Thoracic aorta endothelial cell (primary cell): ENCODE measurements at places on chromosomes 16 and 17. TPM values are rescaled to one million over a fixed set of nuclear protein-coding genes. Genes with fewer than 3 reads are reported as not detected.

Gene PSMC3IP
- total RNA-seq: 11.0 and 14.5 TPM in 2 replicates

Gene WNT9B
- not detected in 2 replicates for total RNA-seq

Gene CHAD
- total RNA-seq: not detected in 2 replicates

Gene C16orf96
- total RNA-seq: 0.07 TPM in 1 of 2 replicates, not detected in the other

Gene TMC7
- total RNA-seq: 4.2 and 5.6 TPM in 2 replicates

Gene STX8
- total RNA-seq: 65.7 and 77.7 TPM in 2 replicates

Gene KANSL1
- 108 and 194 TPM in 2 replicates for total RNA-seq

Gene MMP15
- total RNA-seq: 4.5 and 5.0 TPM in 2 replicates

Gene MT1H
- not detected in 2 replicates for total RNA-seq

Gene TP53TG3D
- total RNA-seq: 0.40 and 0.43 TPM in 2 replicates

Gene GOSR2
- 54.1 and 64.5 TPM in 2 replicates for total RNA-seq

Gene PRAC1
- not detected in 2 replicates for total RNA-seq

Gene MC1R
- total RNA-seq: 2.7 and 2.9 TPM in 2 replicates

Gene TUBB3
- total RNA-seq: 130 and 167 TPM in 2 replicates

Gene KRT31
- not detected in 2 replicates for total RNA-seq

Gene FBXW10
- total RNA-seq: not detected in 2 replicates

Gene SDK2
- total RNA-seq: not detected in 2 replicates

Gene NLK
- total RNA-seq: 50.4 and 50.5 TPM in 2 replicates

Gene KRTAP4-3
- total RNA-seq: not detected in 2 replicates

Gene PABPN1L
- total RNA-seq: not detected in 2 replicates

Gene NFATC3
- 33.1 and 37.2 TPM in 2 replicates for total RNA-seq

Gene BICDL2
- total RNA-seq: not detected in 2 replicates

Gene EPX
- total RNA-seq: not detected in 2 replicates

Gene RGS9
- total RNA-seq: 1.1 and 1.4 TPM in 2 replicates

Gene SOCS1
- total RNA-seq: 0.43 and 2.1 TPM in 2 replicates

Gene KRT25
- total RNA-seq: not detected in 2 replicates

Gene MRC2
- total RNA-seq: 54.6 and 59.6 TPM in 2 replicates

Gene TM4SF5
- not detected in 2 replicates for total RNA-seq

Gene FOXK2
- total RNA-seq: 41.1 and 56.4 TPM in 2 replicates

Gene LDHD
- 0.72 and 0.80 TPM in 2 replicates for total RNA-seq

Gene ENPP7
- total RNA-seq: not detected in 2 replicates

Gene PDIA2
- 0.29 and 0.66 TPM in 2 replicates for total RNA-seq

Gene NXPH3
- 0.53 and 0.72 TPM in 2 replicates for total RNA-seq

Gene TPSG1
- total RNA-seq: not detected in 2 replicates

Gene SOST
- total RNA-seq: not detected in 2 replicates

Gene CRYBA1
- not detected in 2 replicates for total RNA-seq

Gene PPP1R1B
- not detected in 2 replicates for total RNA-seq

Gene LRRC46
- total RNA-seq: 0.22 TPM in 1 of 2 replicates, not detected in the other

Gene TUBD1
- 11.3 and 13.6 TPM in 2 replicates for total RNA-seq

Gene AANAT
- not detected in 2 replicates for total RNA-seq

Gene NOS2
- not detected in 2 replicates for total RNA-seq

Gene RNF166
- total RNA-seq: 17.7 and 20.2 TPM in 2 replicates
